Natural killer cell (primary cell): ENCODE measurements at places on chromosomes 3 and 15. TPM values are rescaled to one million over a fixed set of nuclear protein-coding genes. Genes with fewer than 3 reads are reported as not detected.

GOLGA8Q gene
- 17.3 TPM for total RNA-seq

CYP19A1 gene
- not detected for total RNA-seq

TIGIT gene
- 52.3 TPM for total RNA-seq

SLC28A2 gene
- not detected for total RNA-seq

SAMD7 gene
- not detected for total RNA-seq

AHSG gene
- total RNA-seq, result not detected

CFAP44 gene
- total RNA-seq, result 6.5 TPM

INSYN1 gene
- not detected for total RNA-seq

ECE2 gene
- not detected for total RNA-seq

CIP2A gene
- total RNA-seq, result 3.6 TPM

IL17RE gene
- 1.5 TPM for total RNA-seq

UROC1 gene
- total RNA-seq, result not detected

SERP1 gene
- 106 TPM for total RNA-seq

DNA sequence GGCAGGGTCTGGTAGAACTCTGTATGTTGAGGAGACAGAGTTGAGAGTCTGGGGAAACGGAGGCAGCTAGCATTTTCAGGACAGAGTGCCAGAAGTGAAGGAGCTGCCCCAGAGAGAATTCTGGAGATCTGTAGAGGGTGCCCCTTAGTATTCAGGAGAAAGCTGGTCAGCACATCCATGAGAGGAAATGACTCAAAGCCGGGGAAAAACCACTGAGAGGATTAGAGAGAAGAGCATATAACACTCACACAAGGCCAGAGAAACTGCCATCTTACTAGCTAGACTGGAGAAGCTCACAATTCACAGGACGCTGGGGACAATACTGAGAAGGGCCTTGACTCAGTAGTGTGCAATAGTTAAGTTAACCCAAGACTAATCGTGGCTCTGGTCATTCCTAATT lies 75.7 kb upstream of the DPPA4 start:
- no peak for DNase-seq

DNA sequence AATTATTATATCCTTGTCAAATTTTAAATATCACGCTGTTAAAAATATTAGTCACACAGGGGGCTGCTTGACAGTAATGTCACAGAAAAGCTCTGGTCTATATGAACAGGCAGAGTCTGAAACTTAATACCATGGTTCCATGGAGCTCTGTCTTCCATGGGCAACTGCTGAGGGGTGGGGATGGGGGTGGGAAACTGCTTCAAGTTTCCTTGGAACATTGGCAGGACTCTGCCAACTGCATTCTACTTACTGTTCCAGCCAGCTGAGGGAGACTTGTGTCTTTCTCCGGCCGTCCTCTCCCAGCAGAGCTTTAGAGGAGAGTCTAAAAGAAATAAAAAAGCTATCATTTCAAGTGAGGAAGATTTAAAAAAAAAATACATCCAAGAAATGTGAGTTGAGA lies 348.7 kb downstream of the ZIC1 start:
- DNase-seq, result no peak

GRCh38 chr3:152019508-152019907 lies 146.1 kb downstream of the SUCNR1 start:
- no peak for DNase-seq

GRCh38 chr3:117589454-117589853 lies 879.9 kb downstream of the TUSC7 start:
- DNase-seq, result no peak

DNA sequence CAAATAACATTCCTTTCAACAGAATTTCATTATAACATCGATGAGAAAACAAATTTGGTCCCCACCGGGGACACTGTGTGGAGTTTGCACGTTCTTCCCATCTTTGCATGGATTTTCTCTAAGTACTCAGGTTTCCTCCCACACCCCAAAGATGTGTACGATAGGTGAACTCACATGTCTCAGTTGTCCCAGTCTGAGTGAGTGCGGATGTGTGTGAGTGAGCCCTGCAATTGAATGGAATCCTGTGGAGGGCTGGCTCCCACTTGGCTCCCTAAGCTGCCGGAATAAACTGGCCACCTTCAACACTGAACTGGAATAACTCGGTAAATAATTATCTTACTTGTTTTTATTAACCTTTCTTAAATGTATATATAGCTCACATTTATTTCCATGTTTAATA lies 77.0 kb downstream of the TRANK1 start:
- no peak for DNase-seq

DNA sequence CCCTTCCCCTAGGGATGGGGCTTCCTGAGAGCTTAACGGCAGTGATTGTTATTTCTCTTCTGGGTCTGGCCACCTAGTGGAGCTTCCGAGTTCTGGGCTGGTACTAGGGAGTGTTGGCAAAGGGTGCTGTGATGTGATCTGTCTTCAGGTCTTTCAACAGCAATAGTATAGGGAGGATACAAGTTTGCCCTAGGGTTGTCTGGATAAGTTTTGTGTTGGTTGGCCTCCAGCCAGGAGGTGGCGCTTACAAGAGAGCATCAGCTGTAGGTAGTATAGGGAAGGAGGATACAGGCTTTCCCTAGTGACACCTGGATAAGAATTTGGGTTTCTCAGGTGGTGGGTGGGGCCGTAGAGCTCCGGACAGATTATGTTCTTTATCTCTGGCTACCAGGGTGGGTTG lies 19.2 kb upstream of the CPOX start:
- DNase-seq, result no peak

GRCh38 chr15:45417303-45417950 lies 39.1 kb upstream of the GATM start:
- no peak for DNase-seq

DNA sequence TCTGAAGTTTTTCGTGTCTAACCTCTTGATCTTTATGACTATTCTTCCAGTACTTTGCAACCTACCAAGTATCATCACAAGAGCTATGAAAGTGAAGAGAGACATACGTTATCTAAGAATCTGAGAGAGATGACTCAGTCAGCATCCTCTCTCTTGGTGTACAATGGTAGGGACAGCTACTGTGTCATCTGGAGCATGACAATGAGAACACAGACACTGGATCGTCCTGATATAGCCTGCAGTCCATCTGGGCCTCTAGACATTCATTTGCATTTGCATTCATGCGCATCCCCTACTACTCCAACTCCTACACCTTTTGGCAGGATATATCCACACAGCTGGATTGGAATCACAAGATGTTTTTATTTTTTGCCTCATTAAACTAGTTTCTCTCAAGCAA lies 115.2 kb downstream of the PEX5L start:
- no peak for DNase-seq

- no peak for DNase-seq
These were observed 48.6 kb downstream of the SNRK start for GRCh38 chr3:43334976-43335375.

GRCh38 chr15:29734917-29735572 lies 87.2 kb downstream of the TJP1 start:
- DNase-seq, result no peak

DNA sequence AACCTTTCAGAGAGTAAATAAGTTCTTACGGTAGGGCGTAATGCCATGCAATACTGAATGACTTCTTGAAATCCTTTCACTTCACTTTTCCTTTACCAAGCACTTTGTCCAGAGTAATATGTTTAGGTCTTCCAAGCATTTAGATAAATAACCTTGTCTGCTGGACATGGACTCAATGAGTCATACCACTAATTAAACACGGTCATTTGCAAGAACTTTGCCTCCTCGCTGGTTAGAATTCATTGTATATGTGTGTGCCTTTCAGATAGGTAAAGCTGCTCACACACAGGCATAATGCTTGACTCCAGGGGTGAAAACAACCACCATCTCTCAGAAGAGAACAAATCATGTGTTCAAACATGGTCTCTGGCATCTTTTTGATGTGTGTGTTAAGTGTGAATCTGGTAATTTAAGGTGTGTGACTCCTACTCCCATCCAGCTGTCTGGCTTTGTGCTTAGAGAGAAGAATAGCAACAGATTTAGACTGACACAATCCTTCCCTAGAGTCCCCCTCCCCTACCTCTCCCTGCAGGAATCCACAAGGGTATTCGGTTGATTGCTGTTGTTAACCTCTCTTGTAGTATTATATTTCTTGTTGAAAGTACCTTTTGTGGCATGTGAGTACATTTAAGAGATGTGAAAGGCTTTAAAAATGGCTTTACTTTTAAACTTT lies 419.0 kb downstream of the CNTN4 start:
- no peak for DNase-seq

DNA sequence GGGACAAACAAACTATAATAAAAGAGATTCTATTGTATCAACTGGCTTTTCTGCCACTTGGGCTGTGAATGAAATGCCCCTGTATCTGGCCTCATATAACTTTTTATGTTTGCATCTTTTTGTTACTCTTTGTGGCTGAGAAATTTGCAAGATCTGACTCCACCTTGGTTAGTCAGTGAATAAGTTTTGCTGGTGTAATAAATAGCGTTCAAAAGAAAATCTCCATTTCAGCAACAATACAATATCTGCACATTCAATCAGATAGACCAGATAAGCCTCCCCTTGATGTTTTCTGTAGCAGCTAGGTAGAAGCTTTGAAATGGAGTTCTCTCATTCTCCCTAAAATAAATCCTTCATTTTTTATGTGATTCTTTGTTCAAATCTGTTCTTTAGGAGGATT lies 12.0 kb downstream of the TRAT1 start:
- DNase-seq, result no peak

GRCh38 chr3:141070727-141071357 lies 19.7 kb downstream of the SPSB4 start:
- no peak for DNase-seq

DNA sequence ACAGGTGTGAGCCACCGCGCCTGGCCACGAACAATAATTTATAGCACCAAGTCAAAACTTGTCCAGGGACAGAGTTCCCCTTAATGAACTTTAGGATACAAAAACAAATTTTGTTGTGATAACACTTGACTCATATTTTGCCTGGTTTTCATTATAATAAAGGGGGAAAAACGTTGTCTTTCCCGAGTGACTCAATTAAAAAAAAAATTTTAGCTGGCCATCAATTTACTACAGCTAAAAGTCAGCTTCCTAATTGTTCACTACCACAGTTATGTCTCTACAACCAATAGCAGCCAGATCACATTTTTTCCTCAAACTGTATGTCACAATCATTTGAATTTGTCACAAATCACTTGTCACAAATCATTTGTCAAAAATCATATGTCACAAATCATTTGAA lies 116.0 kb downstream of the P3H2 start:
- DNase-seq, result no peak

DNA sequence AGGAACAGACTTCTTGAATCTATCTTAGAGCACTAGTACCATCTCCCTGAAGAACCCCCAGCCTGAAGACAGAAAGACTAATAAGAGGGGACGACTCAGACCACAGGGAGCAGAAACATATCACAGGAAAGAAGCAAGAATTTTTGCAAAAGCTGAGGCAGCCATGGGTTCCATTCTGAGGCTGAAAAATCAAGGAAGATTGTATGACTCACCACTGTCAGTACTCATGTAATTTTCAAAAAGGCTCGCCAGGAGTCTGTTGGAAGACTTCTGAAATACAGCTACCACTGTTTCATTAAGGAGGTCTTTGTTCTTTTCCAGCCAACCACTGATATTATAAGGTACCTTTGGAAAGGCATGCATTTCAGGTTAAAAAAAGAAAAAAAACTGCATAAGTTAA lies 47.5 kb downstream of the MYH15 start:
- no peak for DNase-seq

- DNase-seq, result no peak
These were observed 41.9 kb downstream of the ACAA1 start for GRCh38 chr3:38094999-38095398.

- no peak for DNase-seq
These were observed 57.6 kb upstream of the GATA2 start for GRCh38 chr3:128550471-128551126.
